ENCODE measurements at places on chromosomes 16 and 17.

DNA sequence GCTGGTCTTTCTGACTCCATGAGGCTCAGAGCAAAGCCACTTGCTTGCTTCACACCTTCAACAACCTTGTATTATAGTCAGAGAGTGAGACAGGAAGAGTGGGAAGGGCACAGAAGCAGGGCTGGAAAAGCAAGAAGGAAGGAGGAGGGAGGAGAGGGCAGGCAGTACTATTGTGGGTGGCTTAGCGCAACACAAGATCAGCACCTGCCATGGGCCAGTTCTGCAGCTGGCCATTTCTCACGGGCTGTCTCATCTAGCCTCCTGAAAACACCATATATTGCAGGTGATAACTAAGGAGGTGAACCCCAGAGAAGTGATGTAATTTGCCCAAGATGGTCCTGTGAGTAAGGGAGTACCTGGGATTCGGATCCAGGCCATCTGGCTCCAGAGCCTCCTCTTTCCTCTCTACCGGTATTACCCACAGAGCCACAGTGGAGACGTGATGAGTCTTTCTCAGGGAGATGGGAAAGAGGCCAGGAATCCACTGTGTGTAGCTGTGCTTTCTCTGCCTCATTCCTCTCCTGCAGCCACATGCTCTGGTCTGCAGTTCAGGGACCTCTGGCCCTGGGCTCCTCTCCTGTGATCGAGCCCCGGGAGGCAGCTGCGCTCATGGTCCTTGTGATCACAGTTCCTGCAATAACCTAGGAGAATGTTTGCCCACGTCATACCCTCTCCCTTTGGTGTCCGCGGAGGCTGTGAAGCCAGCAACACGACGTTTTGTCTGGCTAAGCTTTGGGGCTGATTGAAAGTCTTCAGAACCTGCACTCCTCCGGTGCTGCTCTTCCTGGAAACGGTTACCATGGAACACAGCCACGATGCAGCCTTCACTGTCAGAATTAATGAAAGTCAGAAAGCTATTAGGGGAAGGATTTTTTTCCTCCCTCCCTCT lies 178.1 kb upstream of the CCL2 start:
- DNase-seq, result no peak

- no peak for DNase-seq
These were observed 3.5 kb upstream of the C17orf107 start for GRCh38 chr17:4895657-4896331.

GRCh38 chr16:85613604-85614337 lies 649 bp downstream of the GSE1 start:
- peak; percentile 67 for DNase-seq

GRCh38 chr17:34847938-34848337 lies 113.3 kb downstream of the CCT6B start:
- DNase-seq, result no peak

DNA sequence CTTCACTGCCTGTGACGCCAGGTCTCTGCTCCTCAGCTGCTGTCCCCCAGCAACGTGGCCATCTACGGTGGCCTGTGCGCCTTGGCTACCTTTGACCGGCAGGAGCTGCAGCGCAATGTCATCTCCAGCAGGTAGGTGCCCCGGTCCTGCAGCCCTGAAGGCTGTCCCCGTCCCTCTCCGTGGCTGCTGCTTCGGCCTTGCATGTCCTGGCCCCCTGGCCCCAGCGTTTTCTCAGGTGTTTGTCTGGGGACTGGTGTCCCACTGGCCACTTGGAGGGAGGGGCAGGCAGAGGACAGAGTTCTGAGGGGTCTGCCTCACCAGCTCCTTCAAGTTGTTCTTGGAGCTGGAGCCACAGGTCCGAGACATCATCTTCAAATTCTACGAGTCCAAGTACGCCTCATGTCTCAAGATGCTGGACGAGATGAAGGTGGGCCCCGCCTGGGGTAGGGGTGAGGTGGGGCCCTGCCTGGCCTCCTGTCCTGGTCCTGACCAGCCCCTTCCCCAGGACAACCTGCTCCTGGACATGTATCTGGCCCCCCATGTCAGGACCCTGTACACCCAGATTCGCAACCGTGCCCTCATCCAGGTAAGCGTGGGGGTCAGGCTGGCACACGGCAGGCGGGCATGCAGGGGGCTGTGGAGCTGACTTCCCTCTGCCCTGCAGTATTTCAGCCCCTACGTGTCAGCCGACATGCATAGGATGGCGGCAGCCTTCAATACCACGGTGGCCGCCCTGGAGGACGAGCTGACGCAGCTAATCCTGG lies 4.4 kb downstream of the GPS1 start:
- DNase-seq, result no peak

GRCh38 chr17:38742411-38743308 lies 5.5 kb downstream of the PCGF2 start:
- DNase-seq, result peak; percentile 59

GRCh38 chr17:72775237-72775636 lies 317.3 kb downstream of the SLC39A11 start:
- DNase-seq, result no peak

- peak; percentile 57 for DNase-seq
These were observed 15.5 kb downstream of the NEUROD2 start for GRCh38 chr17:39591958-39592954.

DNA sequence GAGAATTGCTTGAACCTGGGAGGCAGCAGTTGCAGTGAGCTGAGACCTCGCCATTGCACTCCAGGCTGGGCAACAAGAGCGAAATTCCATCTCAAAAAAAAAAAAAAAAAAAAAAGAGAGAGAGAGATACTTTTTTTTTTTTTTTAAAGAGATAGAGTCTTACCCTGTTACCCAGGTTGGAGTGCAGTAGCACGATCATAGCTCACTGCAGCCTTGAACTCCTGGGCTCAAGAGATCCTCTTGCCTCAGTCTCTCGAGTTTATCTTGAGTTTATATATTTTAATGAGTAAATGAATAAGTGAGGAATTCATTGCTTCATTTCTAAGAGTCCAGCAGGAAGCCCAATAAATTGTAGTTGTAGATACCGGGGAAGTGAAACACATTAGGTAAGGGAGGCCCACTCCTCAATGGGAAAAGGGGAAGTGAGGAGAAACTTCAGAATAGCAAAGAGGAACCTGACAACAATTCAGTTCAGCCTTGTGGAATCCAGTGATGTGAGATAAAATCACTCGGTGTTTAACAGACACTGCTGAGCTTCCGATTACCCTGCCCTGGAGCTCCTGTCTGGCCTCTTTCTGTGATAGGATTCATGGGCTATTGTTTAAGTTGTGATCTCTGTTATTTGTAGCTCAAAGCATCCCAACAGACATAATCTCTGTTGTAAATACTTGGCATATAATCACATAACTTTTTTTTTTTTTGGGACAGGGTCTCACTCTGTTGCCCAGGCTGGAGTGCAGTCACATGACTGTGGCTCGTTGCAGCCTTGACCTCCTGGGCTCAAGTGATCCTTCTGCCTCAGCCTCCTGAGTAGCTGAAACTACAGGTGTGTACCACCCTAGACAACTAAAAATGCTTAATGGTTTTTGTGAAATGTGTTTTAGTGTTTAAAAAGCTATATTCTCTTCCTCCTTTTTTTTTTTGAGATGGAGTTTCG lies 15.8 kb upstream of the ITGAM start:
- DNase-seq, result no peak

GRCh38 chr17:80259457-80260068 lies 1.1 kb upstream of the RNF213 start:
- peak; percentile 50 for DNase-seq

DNA sequence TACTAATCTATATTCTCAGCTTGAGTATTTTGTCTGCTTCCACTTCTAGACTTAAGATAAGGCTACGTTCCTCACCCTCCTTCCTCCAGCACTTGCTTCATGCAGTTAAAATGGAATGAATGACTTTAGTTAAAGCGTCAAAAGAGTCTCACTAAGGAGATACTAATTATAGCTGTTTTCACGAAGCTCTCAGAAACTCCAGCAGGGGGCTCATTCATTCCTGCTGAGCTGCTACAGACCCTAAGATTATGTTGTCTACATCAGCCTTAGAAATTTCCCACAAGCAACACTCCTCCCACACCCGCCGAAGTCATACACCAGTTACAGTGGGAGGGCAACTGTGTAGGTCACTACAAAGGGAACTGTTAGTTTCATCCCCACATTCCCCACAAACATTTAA lies 57.0 kb upstream of the KIFC3 start:
- DNase-seq, result no peak

All from activated CD8-positive, alpha-beta memory T cell treated with anti-CD3 and anti-CD28 coated beads, Interleukin-2, amount 10 ng/mL, durations not matched to agents 7 days and 5 days (primary cell).